ENCODE measurements at places on chromosomes 6 and 20.
A peak's percentile ranks its signal among the peaks of the same experiment; 100 is the strongest.

DNA sequence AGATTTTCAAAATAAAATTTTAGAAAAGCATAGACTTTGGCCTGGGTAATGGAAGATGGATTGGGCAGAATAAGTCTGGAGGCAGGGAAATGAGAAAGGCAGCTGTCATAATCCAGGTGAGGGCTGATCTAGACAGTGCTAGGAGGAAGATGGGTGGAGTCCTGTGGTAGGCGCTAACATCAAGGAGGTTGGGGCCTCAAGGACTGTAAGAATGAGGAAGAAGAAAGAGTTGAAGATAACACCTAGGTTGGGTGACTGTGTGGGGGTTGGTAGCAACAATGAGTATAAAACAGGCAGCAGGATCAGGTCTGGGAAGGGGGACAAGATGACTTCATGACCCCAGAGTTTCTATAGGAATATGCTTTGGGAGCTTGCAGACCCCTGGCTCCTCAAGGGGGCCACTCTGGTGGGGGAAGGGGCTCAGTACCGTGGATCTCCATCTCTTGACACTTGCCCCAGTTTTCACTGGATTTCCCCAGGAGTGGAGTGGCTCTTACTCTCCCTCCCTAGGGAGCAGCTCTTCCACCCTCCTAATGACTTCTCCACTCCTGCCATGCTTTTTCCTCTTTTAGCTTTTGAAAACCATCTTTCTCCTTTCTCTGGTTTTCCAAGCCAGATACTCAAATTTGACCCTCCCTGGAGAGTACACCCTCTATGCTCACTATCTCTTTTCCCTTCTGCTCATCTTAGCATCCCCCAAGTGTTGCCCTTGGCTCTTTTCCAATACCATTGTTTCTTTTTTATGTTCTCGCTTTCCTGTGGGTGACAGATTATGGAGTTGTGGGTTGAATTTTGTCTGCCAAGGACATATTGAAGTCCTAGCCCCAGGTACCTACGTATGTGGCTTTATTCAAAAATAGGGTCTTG is 14.8 kb downstream of the TRIM31 start:
- DNase-seq: no peak

DNA sequence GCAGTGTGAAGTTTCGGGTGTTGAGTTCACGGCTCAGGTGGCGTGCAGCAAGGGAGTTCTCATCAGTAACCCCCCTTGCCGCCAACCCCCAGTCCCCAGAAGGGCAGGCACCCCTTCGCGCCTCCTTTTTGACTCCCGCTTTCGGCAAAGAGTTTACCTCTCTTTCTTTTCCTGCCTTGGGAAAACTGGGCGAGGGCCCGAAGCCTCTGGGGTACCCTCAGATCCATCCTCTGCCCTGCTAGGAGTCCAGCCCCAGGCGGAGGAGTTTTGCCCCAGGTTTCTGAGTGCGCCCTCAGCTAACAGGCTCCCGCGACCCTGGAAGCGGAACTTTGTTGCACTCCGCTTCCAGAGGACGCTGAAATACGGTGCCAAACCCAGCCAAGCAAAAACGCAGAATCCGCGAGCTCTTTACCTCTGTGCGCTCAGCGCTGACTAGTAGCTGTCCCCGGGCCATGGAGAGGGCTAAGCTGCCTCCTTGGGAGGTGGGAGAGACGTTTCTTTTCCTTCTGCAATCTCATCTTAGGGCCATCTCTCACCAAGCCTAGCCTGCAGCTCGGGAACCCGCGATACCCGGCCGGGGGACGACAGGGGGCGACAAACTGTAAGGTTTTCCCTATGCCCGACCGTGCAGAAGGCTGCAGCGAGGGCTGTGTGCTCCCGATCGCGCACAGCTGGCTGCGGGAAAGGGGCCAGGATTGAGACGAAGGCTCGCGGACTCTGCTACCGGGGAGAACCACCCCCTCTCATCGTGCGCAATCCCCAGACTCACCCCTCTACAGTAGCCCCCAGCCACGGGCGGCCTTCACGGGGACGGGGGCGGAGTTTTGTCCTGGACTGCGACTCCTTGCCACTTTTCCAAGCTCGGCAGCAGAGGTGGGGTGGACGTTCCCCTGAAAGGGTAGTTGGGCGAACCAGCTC is 2.7 kb upstream of the PAX1 start:
- DNase-seq: peak; percentile 88

DNA sequence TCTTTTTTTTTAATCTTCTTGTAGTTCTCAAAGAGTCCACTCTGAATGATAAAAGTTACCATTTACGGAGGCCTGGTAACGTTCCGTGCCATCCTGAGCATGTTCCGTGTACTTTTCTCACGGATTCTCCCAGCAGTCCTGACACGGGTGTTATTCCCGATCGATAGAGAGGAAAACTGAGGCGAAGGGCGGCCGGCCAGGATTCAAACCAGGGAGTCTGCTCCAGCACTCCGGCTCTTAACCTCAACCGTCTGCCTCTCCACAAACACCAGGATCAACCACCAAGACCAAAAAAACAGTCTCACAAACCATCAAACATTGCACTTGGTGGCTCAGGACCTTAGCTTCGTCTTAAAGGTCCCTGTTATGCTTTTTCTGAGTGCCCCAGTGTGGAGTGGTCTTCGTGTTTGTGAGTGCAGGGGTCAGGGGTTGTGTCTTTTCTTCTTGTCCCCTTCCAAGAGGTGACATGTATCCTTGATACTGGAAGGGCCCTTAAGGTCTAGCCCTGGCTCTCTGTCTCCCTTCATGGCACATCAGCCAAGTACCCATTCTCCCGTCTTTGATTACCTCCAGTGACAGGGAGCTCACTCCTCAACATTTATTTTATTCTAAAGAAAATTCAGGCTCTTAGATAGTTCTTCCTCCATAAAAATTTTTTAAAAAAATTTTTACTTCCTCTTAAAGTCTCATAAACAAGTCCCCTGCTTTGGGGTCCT is 35.1 kb downstream of the SRC start:
- no peak for DNase-seq

DNA sequence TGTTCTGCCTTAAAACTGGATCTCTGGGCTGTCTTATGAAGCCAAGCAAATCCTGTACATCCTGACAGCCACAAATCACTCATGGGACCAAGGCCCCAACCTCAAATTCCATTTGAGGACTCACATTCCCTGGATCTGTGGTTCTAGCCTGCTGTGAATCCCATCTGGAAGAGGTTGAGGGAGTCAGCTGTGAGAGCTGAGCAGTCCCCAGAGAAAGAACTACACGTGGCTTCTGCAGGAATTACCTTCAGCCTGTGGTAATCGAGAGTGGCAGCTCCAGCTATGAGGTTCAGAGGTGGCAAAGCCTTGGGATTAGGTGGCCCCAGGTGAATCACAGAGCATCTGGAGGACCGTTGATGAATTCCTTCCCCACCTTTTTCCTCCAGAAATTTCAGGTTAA is 245.2 kb downstream of the SLC24A3 start:
- no peak for DNase-seq

DNA sequence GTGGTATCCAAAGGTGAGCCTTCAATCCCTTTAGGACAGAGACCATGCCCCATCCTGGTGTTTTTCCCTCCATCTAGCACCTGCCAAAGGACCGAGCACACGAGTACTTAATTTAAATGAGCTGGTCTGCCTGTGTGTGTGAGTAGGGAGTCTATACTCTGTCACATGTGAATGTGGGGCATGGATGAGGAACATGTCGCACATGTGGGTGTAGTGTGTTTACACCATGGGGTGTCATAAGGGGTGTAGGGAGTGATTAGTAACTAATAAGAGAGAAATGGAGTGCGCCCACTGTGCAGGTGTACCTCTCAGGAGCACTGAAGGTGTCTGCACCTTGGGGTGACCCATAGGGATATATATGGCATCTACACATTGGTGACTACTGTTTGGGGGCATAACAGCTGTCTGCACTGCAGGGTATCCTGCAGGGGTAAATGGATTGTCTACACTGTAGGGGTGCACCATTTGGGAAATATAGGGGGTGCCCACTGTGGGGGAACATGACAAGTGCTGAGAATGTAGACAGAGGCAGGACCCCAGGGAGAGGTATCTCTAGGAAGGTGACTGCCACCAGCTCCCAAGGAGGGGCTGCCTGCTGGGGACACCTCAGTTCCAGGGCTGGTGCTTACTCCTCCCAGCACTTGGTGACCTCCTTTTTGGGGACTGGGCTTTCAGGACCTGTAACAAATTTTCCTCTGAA is 53.5 kb downstream of the EBF4 start:
- no peak for DNase-seq

GRCh38 chr6:156943166-156943565 is 166.0 kb downstream of the ARID1B start:
- DNase-seq: no peak

DNA sequence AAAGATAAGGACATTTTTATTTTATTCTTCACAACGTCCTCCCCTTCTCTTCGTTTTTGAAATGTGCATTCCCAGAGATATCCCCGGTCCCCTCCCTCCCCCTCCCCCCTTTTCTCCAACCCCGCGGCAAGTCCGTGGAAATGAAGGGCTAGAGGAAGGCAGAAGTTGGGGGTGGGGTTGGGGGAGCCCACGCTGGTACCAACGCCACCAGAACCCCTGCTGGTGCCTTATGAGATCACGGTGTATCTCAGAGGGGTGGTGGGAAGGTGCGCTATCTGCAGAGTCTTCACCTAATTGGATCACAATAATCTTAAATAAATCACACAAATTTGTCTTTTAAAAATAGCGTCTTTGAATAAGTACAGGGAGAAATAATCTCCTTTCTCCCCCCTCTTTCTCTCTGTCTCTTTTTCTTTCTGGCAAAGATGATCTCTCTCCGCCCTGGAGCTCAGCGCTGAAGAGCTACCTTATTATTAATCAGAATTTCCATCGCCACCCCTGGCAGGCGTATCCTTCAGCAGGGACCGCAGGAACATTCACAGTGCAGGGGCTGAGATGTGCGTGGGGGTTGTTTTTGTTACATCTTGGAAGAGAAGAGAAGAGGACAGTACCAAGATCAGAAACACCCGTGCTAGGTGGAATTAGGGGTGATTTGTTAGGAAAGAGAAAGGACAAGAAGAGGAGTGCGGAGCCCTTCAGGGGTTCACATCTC is 915 bp downstream of the CLVS2 start:
- DNase-seq: no peak

DNA sequence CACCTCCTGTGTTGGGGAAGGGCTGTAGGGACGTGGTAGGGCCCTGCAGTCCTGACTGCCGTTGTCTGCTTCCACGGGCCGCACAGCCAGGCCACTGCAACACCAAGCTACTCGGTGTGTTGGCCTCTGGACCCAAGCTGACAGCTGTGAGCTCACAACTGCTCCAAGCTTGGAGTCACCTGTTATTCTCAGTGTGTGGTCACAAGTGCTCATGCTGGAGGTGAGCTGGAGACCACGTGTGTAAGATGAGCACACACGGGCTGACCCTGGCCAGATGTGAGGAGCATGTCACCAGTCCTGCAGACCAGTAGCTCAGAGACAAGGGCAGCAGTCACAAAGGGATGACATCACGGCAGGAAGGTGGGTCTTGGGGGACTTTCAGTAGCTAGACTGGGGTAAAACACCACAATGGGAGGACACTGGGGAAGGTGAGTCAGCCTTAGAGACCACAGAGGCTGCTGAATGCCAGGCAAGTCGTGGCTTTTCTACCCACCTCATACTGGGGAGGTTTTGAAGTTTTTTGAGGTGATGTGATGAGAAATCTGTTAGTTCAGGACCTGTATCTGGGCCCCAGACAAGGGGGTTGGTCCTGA is 87.3 kb downstream of the FAM120B start:
- no peak for DNase-seq

- DNase-seq: no peak
Observed at GRCh38 chr20:21780528-21780927, 75.1 kb downstream of the PAX1 start.

DNA sequence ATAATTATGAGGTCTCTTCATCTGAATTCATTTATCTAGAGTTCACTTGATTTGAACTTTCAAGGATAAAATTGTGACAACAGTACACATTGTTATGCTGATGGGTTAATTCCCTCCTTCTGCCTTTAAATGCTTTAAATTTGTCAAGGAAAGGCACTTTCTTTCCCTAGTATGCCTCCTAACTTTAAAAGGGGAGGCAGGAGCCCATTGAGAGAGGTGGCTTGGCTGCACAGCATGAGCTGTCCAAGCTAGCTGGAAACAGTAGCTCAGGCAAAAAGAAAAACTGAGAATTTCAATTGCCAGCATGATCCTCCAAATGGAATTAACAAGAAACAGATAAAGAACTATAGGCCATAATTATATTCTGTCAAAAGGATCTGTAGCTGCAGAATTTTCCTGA is 243.3 kb upstream of the GRIK2 start:
- no peak for DNase-seq

GRCh38 chr6:25844518-25844917 is 12.7 kb upstream of the SLC17A1 start:
- no peak for DNase-seq

GRCh38 chr20:23267909-23268308 is 82.7 kb upstream of the NXT1 start:
- no peak for DNase-seq

GRCh38 chr6:84967389-84967788 is 203.0 kb upstream of the TBX18 start:
- peak; percentile 22 for DNase-seq

DNA sequence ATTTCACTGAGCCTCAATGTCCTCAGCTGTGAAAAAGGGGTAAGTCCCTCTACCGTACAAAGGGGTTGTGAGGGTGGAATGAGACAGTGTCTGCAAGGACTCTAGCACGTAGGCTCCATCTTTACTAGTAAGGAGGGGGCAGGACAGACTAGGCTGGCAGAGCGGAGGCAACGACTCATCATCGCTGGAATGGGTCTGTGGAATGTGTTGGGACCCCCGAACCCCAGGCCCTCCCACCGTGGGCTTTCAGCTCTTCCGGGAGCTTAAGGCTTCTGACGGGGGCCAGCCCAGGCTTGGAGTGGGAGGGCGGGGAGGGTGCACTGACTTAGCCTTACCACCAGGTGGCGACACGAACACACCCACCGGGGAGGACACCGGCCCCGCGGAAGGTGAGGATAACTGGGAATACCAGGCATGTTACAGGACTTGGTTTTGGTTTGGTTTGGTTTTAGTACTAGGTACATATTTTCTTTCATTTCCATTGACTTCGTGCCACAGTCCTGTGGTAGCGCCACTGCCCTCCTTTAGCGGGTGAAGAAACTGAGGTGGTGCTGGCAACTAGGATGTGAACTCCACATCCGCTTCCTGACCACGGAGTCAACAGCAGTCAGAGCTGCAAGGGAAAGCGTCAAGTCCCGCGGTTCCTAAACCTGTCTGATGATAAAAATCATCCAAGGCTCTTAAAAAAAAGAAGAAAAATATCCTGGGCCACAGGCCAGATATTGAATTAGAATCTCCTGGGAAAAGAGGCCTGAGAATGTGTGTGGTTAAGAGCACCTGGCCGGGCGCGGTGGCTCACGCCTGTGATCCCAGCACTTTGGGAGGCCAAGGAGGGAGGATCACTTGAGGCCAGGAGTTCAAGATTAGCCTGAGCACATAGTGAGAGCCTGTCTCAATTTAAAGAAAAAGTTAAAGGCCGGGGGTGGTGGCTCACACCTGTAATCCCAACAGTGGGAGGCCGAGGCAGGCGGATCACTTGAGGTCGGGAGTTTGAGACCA is 10.3 kb upstream of the TULP1 start:
- DNase-seq: peak; percentile 83

- no peak for DNase-seq
Observed at GRCh38 chr20:43900121-43900466, 14.6 kb upstream of the TOX2 start.
